ENCODE measurements at places on chromosomes 12 and 14.

GRCh38 chr12:93287149-93287548, 90.6 kb upstream of the NUDT4 start:
- DNase-seq = no peak

DNA sequence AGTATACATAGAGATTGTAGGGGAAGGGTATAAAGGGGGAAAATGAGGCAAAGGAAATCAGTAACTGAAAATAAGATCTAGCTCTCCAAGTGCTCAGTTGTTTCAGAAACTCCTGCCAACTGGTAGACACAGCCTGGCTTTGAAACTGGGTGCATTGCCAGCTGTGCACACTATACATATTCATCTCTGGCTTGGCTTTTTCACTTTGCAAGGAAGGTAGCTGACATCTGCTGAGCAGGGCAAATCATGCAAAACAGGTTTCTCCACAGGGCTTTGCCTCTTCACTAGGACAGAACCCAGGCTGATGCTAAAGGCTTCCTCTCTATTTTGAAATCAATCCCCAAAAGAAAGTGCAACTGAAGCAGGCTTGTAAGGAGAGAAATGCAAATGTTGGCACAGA, 101.5 kb downstream of the HELB start:
- DNase-seq = no peak

- DNase-seq = no peak
Measured at GRCh38 chr12:108597559-108598471, at the start of gene TMEM119. TSS of gene TMEM119 (minus strand) at chr12:108598084. CDS start at chr12:108592383, 5,701 bp downstream.

- no peak for DNase-seq
Measured at GRCh38 chr14:21505012-21505553, 6.1 kb downstream of the METTL3 start.

DNA sequence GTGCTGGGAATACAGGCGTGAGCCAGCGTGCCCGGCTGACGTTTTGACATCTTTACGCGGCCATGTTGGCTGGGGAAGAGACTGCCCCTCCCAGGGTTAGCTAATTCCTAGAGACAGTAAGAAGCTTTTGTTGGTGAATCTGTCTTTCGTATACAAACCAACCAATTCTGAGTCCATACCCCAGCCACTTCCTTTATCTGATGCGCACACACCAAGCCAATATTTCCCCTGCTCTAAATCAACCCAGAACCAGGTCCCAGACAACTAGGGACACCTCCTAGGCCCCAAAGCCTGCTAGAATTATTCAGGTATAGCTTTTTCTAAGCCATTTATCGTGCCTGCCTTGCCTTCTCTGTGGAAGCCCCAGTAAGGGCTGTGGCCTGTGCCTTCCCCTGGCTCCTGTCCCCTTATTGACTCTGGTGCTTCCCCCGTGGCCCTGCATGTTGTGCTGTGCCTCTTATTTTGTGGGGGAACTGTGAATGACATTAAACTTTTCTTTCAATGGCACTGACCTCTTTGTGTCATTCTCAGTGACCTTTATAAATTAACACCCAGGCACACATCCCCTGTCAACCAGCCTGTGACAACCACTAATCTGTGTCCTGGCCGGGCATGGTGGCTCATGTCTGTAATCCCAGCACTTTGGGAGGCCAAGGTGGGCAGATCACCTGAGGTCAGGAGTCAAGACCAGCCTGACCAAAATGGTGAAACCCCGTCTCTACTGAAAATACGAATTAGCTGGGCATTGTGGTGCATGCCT, 10.7 kb upstream of the EVL start:
- no peak for DNase-seq

DNA sequence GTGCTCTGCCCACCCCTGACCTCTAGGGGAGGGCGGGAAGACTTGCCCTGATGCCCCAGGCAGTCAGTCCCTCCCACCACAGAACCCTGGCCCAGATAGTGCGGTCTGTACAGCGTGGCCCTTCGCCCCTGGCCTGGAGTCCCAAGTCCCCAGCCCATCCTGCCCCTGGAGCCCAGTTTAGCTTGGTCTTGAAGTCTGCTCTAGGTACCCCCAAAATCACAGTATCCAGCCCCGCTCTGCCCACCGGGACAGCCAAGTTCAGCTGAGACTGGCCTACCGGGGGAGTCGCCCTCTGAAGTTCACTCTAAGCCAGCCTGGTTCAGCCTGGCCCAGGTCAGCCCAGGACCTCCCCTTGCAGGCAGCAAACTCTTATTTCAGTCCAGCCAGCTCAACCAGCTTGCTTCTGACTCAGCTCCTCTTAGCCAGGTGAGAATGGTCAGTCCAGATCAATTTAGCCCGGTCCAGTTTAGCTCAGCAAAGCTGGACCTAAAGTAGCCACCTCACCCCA, 75.9 kb downstream of the TMEM121 start:
- DNase-seq = no peak

GRCh38 chr12:46455648-46456352, 83.2 kb upstream of the SLC38A2 start:
- no peak for DNase-seq

GRCh38 chr14:56887216-56887615, 76.9 kb upstream of the OTX2 start:
- DNase-seq = no peak

Measured in stimulated activated CD4-positive, alpha-beta T cell treated with anti-CD3 and anti-CD28 coated beads, Interleukin-1b, Interleukin-23, amount 100 ng/mL, for 1 hour (primary cell).